ENCODE measurements at places on chromosomes 16 and 17.

- DNase-seq, result no peak
Measured at GRCh38 chr16:48291754-48292153, 44.4 kb upstream of the ABCC11 start.

DNA sequence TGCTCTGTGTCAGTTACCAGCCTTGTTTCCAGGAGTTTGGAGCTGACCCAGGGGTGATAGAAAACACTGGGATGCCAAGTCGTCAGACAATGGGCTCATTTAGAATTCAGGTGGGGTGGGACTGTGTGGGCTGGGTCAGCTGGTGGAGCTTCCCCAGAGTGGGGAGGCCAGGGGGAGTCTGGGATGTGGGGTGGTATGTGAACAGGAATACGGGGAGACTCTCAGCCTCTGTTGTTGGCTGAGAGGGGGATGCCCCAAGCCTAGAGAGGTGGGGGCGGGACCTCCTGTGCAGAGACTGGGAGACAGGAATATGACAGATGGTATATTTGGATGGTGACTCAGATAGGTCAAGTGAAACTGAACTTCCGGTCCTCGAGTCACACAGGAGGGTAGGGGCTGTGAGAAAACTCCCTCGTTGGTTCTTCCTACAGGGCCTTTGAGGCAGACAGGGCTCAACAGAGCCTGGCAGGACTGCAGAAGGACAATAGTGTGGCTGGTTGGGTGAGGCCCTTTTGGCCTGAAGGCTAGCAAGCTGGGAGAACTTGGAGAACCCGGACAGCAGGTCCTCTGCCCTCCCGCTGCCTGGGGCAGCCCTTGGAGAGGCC lies 23.7 kb downstream of the CDH1 start:
- no peak for DNase-seq

- no peak for DNase-seq
Measured at GRCh38 chr16:66473051-66473571, 46.0 kb downstream of the BEAN1 start.

DNA sequence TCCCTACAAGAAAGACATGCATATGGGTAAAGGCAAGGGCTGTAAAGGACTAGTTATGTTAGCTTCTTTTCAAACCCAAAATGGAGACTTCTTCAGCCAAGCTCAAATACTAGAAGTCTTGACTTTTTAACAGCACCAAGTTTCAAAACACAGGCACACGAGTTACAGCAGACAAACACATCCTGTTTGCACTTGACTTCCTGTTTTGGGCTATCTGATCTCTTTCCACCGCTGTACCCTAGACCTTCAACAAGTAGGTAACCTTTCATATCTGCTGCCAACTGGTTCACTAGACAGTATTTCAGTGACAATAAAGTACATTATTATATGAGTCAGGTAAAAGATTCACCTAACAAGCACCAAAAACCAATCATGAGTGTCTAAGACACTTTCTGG lies 12.3 kb downstream of the RFFL start:
- no peak for DNase-seq

GRCh38 chr16:73888840-73889490 lies 407.6 kb upstream of the PSMD7 start:
- DNase-seq, result no peak

- DNase-seq, result no peak
Measured at GRCh38 chr16:52629296-52629695, 82.4 kb upstream of the TOX3 start.

- DNase-seq, result no peak
Measured at GRCh38 chr17:59466946-59467801, 98.2 kb upstream of the DHX40 start.

- no peak for DNase-seq
Measured at GRCh38 chr17:74690409-74690825, 22.3 kb downstream of the CD300LF start.

DNA sequence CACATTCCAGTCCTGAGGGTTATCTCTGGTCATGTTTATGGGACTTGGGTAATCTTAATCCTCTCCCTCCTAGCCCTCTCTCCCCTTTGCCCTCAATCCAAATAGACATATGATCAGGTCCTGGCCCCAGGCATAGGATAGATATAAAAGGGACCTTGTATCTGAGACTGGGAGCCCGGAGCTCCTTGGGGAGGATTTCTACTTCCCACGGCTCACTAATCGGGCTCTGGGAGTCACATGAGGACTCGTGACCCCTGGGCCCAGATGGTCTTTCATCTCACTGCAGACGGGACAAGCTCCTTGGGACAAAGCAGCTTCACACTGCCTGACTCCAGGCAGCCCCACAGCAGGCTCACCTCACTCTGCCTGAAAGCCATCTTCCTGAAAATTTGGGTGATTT lies 57.8 kb upstream of the LYRM9 start:
- no peak for DNase-seq

DNA sequence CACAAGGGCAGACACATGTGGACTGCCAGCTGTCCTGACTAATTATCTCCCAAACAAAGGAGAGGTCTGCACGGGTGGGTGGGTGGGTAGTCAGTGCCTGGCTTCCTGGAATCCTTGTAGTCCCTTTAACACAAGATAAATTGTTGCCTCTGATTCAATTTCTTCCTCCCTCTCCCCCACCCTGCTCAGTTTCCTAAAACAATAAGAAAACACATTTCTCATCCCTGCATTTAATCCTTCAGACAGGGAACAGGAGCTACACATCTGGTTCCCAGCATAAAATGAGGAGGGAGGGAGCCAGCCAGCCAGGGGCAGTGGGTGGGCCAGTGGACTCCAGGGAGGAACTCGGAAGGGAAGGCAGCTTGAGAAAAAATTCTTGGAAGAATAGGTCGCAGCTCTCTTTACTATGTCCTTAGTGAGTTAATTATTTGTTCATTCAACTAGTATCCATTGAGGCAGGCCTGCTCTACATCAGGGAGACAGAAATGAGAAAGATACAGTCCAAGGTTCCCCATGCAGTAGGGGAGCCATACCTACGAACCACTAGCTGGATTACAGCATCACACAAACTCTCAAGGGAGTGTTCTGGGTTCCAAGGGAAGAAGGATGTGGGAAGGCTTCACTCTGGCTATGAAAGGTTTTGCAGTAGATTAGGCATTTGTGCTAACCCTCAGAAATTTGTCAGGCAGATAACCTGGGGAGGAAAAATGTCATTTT lies 58.3 kb downstream of the CCT6B start:
- no peak for DNase-seq

DNA sequence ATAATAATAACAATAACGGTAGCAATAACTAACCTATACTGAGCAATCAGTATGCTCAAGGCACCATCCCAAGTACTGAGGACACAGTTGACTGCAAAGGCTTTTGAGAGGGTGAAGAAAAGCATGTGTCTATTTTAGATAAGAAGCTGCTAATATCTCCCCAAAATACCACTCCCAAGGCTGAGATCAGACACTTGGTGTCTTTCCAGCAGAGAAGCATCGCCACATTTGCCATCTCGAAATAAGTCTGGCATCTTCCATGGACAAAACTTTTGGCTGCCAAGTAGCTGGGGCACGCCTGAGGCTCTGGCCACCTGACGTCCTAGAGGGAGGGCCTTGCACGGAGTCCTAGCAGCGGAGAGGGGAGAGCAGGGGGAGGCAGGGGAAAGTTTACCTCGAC lies 39.0 kb downstream of the ZNF423 start:
- DNase-seq, result no peak

GRCh38 chr17:17941015-17941414 lies 31.2 kb downstream of the TOM1L2 start:
- DNase-seq, result no peak

DNA sequence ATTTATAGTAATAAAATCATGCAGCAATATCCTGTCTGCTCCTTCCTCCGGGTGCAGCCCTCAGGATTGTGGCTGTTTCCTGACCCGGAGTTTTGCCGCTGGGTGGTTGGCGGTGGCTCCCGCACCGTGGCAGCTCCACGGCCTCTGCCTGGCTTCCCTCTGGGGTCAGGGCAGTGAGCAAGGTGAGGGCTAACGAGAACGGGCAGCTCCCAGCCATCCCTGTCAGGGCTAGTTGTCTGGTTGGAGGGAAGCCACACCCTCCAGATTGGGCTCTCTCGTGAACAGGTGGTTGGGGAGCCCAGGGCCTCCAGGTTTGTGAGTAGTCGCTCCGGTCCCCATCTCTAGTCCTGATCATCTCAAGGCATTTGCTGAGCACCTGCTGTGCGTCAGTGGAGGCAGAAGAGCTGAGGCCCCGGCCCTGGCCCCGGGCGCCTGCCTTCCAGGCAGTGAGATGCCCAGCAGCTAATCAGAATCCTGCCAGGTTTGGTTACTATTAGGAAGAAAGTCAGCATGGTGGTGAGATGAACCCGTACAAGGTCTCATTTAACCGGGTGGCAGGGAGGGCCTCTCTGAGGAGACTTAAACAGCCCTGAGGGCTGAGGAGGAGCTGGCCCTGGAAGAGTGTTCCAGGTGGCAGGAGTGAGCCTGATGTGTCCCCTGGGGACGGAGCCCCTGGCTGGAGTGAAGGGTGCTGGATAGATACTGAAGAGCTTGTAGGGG lies 2.3 kb upstream of the NUDT16L1 start:
- no peak for DNase-seq

DNA sequence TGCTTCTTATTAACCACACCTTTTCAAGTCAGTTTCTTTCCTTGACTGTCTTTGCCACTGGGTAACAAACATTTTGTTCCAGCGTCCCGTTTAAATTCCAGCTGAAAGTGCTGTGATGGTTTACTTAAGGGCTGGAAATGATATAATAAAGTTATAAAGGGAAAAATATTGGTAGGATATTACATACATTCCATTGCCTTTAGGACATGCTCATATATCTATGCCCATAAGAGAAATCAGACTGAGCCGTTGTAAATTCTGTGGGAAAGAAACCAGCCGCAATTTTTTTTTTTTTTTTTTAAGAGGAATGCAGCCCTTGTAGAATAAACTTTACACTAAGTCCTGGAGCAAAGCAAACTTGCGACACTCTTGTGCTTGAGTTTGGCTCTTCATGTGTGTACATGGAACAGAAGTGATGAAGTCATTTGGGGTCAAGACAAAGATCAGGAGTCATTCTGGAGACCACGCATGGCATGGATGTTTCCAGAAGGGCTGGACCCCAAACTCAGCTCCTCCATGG lies 210.9 kb downstream of the XYLT1 start:
- no peak for DNase-seq

DNA sequence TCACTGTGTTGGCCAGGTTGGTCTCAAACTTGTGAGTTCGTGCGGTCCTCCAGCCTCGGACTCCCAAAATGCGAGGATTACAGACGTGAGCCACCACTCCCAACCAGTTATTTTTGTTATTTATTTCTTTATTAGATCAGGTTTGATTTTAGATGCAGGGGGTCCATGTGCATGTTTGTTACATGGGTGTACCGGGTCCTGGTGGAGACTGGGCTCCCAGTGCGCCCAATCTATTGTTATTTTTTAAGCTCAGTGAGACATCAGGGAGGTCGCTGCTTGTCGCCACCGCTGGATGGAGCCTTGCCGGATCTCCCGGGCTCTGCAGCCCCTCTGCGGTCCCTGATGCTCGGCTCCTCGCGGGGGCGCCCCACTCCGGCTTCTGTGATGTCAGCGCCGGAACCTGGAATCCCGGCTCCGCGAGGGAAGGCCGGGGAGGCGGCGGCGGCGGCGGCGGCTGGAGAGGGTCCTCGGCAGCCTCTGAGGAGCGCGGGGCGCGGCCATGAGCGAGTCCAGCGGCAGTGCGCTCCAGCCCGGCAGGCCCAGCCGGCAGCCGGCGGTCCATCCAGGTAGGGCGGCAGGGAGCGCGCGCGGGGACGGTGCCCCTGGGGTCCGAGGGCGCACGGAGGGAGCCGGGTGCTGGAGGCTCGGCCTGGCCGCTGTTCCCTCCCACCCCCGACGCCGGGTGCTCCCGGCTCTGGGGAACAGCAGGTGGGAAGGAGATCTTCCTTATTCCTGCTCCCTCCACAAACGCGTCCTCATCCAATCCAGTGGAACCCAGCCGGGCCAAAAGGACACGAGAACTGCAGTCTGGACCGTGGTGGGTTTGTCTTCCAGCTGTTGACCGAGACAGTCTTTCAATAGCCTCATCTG lies at the start of gene TMC7:
Gene TMC7 (plus strand): TSS at position 370 of the 870 bp plus-strand sequence. CDS start 130 bp downstream, at position 500.
- peak; percentile 90 for DNase-seq

DNA sequence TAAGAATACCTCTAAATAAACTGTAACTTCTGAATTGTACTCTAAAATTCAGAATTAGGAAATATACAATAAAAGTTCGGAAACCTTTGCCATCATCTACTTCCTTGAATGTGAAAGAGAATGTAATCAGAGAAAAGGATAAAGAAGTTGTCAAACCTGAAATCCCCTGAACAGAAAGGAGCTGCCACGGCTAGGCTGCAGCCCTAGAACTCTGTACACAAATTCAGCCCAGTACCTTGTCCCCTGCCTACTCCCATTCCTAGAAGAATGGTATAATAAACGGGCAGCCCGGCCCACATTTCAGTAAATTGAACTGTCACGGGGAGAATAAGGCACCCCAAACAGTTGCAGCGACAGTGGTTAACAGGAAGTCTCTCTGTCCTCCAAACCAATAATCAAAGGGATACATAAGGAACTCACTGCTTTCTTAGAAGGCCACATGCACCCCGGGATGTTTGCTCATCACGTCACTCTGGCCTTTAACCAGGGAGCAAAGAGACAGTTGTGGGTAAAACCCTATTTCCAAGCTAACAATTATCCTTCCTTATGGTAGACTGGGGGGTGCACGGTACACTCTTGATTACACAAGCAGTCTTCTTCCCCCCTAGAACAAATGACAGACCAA lies 24.3 kb upstream of the RFFL start:
- DNase-seq, result peak; percentile 20

GRCh38 chr16:61797296-61797795 lies 238.9 kb downstream of the CDH8 start:
- no peak for DNase-seq

DNA sequence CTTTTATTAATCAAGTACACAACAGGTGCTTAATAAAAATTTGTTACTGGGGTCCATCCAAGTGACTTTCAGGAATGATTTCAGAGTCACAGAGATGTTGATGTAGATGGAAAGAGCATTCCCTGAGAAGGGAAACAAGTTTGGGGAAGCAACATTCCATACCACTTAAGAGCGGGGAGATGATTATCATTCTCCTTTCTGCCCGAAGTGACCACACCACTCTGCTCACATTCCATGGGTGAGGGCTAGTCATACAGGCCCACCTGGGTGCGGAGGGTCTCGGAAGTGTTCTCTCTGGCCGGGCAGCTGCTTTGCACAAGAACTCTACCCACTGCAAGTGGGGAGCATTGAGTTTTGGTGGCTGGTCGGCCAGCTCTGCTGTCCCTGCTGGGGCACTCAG lies 231.4 kb downstream of the SNX29 start:
- no peak for DNase-seq

- DNase-seq, result peak; percentile 7
Measured at GRCh38 chr16:57736419-57737351, 1.1 kb downstream of the KATNB1 start.

GRCh38 chr17:72556944-72557826 lies 436.4 kb downstream of the SOX9 start:
- DNase-seq, result peak; percentile 88
